Epithelial cell of proximal tubule (primary cell): ENCODE measurements at places on chromosomes 16 and 17.
A peak's percentile ranks its signal among the peaks of the same experiment; 100 is the strongest.

DNA sequence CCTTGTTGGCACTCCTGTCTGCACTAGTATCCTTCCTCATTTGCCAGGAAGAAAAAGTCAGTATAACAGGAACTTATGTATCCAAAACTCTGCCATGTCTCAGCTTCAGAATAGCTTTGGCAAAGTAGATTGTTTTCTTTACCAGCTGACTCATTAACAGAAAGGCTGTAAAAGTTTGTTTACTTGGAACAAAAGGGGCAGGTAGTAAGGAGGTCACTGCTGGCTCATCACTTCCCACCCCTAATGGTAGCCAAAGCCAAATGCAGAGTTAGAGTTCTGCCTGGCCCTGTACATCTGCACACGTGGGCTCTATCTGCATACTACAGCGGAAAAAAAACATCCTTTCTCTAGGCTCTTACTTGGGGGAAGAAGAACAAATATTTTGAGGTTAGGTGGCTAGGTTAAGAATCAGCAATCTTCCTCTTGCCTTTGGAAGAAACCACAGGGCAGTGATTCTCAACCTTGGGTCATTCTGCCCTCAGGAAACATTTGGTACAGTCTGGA is 90.9 kb upstream of the BCAR1 start:
- DNase-seq: peak; percentile 75

GRCh38 chr16:19822533-19822932 is 62.1 kb downstream of the GPRC5B start:
- DNase-seq: no peak

DNA sequence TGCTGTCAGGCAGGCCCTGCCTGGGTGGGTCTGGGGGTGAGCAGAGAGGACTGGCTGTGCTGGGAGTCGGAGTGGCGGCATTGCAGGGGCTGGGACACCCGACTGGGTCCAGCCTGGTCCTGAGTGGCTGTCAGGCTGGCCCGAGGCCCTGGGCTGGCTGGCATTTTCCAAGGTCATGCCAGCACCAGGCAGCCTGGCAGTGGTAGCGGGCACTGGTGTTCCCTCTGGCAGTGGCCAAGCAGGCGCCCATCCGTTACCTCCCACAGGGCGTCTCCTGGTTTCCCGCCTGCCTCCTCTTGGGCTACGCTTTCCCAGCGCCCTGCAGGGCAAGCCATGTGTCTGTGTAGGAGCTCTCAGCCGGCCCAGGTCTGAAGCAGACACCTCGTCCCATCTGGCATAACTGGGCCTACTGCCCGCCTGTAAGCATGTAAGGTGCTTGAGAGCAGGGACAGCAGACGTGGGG is 5.7 kb upstream of the PKMYT1 start:
- DNase-seq: no peak

DNA sequence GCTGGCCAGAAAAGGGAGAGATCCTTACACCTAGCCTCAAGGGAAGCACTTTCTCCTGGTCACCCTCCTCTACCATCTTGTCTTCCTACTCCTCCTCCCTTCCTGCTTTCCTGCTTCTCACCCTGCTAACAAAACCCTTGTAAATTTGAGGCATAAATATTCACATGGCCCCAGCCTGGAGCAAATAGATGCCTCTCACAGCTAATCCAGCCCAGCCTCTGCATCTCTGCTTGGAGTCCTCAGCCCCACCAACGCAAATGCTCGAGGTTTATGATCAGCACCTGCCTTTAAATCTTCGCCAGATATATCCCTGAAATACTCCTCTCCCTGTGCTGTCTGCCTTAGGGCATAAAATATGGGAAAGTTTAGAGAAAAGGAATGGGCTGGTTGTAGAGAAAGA is 205.2 kb upstream of the CDH5 start:
- no peak for DNase-seq
